Naive thymus-derived CD8-positive, alpha-beta T cell (primary cell): ENCODE measurements at places on chromosomes 1 and 21.

GRCh38 chr1:93440272-93440671 lies 7.6 kb upstream of the FNBP1L start:
- DNase-seq: no peak

GRCh38 chr1:60425528-60425927 lies 352.0 kb upstream of the C1orf87 start:
- no peak for DNase-seq

DNA sequence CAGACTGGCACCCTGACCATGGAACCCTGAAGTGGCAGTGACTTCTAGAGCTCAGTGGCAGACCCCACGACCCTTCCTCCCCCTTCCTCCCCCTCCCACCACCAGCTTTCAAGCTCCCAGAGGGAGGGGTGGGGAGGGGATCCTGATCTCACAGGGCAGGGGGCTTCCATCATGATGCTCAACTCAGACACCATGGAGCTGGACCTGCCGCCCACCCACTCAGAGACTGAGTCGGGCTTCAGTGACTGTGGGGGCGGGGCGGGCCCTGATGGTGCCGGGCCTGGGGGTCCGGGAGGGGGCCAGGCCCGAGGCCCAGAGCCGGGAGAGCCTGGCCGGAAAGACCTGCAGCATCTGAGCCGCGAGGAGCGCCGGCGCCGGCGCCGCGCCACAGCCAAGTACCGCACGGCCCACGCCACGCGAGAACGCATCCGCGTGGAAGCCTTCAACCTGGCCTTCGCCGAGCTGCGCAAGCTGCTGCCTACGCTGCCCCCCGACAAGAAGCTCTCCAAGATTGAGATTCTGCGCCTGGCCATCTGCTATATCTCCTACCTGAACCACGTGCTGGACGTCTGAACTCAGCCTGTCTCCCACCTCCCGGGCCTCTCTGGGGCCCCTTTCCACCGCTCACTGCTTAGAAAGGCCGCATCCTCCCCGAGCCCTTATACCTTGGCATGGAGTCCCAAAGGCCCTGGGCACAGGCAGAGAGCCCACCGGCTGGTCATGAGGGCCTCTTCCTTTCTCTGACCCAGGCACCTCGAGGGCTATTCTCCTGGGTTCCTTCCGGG lies 3.9 kb downstream of the NHLH1 start:
- DNase-seq: no peak

DNA sequence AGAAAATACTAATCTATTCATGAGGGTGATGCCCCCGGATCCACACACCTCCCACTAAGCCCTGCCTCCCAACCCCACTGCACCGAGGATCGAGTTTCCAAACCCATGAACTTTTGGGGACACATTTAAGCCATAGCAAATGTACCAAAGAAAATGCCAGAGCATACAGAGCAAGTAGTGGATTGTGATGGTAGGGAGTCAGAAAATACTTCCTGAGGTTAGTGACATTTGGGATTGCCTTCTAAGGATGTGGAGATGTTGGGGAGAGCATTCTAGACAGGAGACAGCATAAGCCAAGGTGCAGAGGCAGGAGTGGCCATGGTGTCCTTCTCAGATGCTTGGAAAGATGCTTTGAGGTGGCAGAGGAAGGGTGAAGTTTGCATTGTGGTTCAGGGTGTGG lies 32.2 kb downstream of the ANGEL2 start:
- no peak for DNase-seq

- DNase-seq: no peak
These were observed 8.9 kb downstream of the TAGLN2 start for GRCh38 chr1:159916242-159917051.

GRCh38 chr1:6378096-6378746 lies 15.3 kb downstream of the ACOT7 start:
- no peak for DNase-seq

DNA sequence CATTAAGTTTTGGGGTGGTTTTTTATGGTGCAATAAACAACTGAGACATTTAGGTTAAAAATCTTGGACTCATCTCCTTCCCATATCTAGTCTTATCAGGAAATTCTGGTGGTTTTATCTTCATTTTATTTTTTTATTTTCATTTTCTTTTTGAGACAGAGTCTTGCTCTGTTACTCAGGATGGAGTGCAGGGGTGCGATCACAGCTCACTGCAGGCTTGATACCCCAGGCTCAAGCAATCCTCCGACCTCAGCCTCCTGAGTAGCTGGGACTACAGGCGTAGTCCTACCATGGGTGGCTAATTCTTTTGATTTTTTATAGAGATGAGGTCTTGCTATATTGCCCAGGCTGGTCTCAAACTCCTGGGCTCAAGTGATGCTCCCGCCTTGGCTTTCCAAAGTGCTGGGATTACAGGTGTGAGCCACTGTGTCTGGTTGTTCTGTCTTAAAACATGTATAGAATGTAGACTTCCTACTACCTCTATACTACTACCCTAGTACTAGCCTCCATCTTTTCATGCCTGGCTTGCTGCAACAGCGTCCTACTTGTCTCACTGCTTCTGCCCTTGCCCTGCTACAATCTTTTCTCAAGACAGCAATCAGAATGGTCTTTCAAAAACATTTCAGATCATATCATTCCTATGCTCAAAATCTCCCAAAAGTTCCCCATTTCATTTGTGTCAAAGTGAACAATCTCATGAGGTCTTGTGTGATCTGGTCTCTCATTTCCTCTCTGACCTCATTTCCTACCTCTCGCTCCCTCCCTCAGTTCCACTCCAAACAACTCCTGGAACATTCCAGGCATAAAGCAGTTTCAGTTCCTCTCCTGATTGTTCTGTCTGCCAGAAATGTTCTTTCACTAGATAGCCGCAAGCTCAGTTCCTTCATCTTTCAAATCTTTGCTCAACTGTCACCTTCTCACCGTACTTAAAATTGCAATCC lies 5.9 kb upstream of the FCGR2A start:
- no peak for DNase-seq

- no peak for DNase-seq
These were observed 60.1 kb upstream of the USP24 start for GRCh38 chr1:55275151-55275748.

DNA sequence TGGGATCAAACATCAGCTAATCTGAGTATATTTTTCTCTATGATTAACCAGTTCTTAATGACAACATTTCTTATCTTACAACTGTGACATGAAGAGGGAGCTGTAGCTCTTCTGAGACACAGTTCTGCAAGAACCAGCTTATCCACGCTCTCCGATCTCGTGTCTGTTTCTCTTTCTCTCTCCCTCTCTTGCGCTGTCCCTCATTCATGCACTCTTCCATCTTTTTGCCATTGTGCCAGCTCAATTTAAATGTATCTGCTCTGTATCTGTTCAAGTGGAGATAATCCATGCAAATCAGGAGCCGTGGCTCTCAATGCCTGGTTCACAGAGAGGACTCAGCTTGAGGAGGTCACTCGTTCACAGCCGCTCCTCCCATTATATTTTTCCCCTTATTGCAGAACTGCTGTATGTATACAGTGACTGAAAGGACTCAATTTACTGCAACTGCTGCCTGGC lies 494.7 kb upstream of the ADGRL2 start:
- no peak for DNase-seq

GRCh38 chr1:20720631-20721091 lies 2.9 kb upstream of the KIF17 start:
- DNase-seq: no peak

- no peak for DNase-seq
These were observed 33.3 kb upstream of the TENT5C start for GRCh38 chr1:117572546-117572945.
